Lung microvascular endothelial cell (primary cell): ENCODE measurements at places on chromosomes 5 and 9. TPM values are rescaled to one million over a fixed set of nuclear protein-coding genes. Genes with fewer than 3 reads are reported as not detected.

Gene CCDC192
- not detected in 2 replicates for total RNA-seq

Gene LRRC19
- total RNA-seq: not detected in 2 replicates

- DNase-seq: no peak
Measured at GRCh38 chr5:3694819-3695218, 99.2 kb downstream of the IRX1 start.

GRCh38 chr5:35598707-35599370 lies 18.8 kb upstream of the SPEF2 start:
- no peak for DNase-seq

DNA sequence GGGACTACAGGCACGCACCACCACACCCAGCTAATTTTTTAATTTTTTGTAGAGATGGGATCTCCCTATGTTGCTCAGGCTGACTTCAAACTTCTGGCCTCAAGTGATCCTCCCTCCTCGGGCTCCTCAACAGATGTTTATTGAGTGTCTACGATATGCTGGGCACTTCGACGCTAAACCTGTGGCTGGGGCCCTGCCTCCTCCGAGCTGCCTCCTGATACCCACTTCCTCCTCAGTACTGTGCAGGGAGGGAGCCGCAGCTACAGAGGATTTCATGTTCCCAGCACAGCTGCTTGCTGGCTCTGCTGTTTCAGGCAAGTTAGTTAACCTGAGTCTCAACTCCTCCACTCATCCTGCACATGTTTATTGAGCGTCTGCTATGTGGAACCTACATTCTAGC lies 9.6 kb downstream of the AIF1L start:
- DNase-seq: no peak

DNA sequence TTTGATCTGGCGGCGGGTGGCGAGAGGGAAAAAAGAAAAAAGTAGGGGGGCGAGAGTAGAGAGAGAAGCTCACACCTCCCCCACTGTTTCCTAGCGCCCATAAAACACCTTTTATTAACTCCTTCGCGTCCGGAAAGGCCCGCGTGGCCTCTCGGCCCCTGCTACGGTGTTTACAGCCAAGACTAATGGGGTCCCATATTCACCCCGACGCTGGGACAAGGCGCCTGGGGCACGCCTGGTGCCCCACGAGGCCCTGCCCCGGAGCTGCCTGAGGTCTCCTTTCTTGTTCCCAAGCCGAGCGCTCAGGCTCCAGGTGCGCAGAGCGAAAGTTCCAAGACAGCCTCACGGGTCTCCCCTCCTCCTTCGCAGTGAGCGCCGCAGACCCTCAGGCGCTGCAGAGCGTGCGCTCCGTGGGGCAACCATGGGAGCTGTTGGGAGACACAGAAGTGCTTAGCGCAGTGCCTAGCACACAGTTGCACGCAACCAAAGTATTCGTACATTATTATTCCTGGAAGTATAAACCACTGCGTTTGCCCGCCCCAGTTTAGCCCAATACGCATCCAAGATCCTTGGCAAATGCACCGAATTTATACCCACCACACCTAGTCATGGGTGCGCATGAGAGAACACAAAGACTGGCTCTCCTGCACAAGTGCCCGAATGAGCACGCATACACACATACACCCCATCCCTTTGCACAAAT lies 4.3 kb downstream of the HAND1 start:
- DNase-seq: no peak

DNA sequence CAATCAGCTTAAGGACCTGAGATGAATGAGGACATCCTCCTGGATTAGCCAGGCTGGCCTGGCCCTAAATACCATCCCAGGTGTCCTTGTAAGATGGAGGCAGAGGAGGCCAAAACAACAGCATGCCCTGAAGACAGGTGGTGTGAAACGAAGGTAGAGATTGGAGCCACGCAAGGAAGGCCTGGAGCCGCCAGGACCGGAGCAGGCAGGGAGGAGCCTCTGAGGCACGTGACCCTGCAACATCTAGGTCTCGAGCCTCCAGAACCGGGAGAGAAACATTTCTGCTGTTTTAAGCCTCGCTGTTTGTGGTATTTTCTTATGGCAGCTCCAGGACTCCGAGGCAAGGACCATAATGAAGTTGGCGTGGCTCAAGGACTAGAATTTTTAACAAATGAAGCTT lies 9.7 kb upstream of the COL5A1 start:
- no peak for DNase-seq

DNA sequence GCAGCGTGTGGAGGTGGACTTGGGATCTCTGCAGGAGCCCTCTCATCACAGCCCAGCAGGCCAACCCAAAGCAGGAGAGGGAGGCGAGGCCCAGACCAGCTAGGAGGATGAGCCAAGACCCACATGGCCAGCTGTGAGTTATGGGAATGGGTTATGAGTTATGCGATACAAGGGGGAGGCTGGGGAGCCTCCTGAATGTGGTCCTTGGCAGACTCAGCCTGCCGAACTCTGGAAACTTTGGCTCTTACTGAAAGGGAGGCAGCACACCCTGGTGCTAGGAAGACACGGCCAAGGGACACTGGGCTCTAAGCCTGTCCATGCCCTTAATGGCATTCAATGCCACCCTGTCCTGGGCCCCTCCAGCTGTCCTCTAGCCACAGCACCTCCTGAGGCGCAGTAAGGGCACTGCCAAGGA lies 7.7 kb upstream of the VAV2 start:
- DNase-seq: no peak

DNA sequence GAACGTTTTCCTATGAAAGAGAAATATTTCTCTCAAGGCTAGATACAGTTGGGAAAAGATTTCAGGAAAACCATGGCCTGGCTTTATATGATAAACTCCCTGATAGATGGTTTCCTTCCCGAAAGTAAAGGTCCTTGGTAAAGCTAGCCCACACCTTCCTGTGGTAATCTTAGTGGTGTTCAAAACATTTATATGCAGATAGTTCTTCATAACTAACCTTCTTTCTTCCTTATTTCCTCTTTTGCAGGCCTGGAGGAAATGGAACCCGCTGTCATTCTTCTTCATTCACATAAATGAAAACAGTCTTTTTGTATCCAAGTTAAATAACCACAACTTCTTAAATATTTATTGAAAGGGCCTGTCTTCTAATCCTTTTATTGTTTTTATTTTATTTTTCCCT lies 474.0 kb upstream of the ACTBL2 start:
- no peak for DNase-seq

- DNase-seq: peak; percentile 97
Measured at GRCh38 chr9:27117489-27118135, 8.6 kb downstream of the TEK start.

GRCh38 chr9:36268007-36268427 lies 9.8 kb upstream of the GNE start:
- DNase-seq: no peak

DNA sequence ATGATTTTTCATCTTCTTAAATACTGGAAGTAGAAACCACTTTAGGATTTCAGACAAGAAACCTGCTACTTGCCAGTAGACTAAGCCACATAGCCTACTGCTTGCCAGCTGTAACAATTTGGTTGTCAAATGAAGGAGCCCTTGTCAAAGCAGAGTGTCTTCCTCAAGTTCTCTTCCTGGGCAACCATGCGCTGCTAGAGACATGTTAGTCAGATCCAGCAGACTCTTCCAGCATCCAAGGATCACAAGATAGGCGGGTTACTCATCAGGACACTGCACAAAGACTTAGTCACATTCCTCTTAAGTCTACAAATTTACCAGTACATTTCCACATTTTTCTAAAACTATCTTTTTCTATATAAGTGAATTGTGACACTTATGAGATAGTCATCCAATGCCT lies 24.4 kb downstream of the SKIC3 start:
- no peak for DNase-seq

GRCh38 chr5:180807654-180808414 lies 5.2 kb upstream of the MGAT1 start:
- no peak for DNase-seq

DNA sequence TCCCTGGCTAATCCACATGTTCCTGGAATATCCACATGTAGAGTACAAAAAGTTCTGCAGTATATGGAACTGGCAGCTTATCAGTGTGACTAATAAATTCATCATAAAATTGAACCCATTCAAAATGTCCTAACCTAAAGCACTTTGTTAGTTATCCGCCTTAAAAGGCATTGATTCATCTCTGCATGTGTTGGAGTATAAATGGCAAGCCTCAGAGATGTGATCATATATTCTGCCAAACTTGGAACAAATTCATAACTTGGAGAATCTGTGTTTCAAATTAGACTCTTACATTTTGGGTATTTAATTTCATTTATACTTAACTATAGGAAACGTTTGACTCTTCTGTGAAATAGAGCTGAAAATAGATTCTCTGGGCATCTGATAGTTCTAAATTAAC lies 25.2 kb upstream of the NREP start:
- DNase-seq: no peak

DNA sequence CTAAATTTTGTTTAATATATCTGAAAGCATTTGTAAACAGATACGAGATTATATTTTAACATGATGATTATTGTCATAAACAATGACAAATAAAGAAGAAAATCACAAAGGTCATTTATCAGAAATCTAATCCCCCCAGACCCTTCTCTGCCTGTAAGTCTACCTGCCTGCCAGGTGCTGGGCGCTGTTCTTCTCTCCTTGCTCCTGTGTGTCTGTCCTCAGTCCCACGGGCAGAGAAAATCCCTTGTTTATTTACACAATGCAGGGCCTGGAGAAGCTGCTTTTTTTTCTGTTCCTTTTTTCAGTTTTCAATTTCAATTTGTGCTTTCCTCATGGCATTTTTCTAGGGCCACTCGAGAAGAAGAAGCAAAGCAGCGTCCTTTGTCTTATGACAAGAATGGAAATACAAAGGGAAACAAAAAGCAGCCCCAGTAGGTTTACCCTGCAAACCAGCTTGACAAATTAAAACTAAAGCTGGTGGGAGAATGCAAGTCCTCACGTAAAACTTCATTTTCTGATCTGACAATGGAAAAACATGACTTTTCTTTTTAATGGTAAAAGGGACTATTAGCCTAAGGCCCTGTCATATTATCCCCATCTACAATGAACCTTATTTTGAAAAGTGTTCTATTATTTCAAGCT lies 282.4 kb upstream of the KLF9 start:
- DNase-seq: no peak

- DNase-seq: no peak
Measured at GRCh38 chr9:68495247-68495646, 45.4 kb downstream of the TMEM252 start.

GRCh38 chr9:137470785-137471184 lies 11.7 kb upstream of the NSMF start:
- peak; percentile 47 for DNase-seq

GRCh38 chr5:61933787-61934626 lies 372.0 kb upstream of the KIF2A start:
- DNase-seq: peak; percentile 65

- DNase-seq: no peak
Measured at GRCh38 chr5:14209836-14210235, 66.7 kb downstream of the TRIO start.

- DNase-seq: peak; percentile 65
Measured at GRCh38 chr9:33220681-33221567, 19.0 kb upstream of the SPINK4 start.

DNA sequence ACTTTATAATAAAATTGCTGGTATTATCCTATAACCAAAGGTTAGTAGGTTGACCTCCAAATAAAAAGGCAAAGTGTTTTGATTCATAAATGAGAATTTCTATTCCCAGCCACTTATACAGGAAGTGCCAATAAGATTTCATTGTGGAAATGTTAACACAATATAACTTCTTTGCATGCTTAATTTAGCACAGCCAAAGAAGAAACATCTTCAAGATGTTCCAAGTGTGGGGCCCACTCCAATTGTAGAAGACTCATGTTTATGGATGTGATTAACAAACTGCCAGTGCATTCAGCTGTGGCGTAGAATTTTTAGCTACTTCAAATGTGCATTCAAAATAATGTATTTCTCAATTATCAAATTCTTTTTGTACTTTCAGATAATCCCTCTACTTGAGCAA lies 402.3 kb downstream of the DEPDC1B start:
- DNase-seq: no peak
